CD4-positive, alpha-beta memory T cell (primary cell): ENCODE measurements at places on chromosomes 1 and 21. TPM values are rescaled to one million over a fixed set of nuclear protein-coding genes. Genes with fewer than 3 reads are reported as not detected.
A peak's percentile ranks its signal among the peaks of the same experiment; 100 is the strongest.

- no peaks in the 10 kb centered on the region for H3K36me3 ChIP-seq
- H3K4me3 ChIP-seq: no peak overlapping the region
- no peaks in the 10 kb centered on the region for H3K27me3 ChIP-seq
- no peaks in the 10 kb centered on the region for H3K4me1 ChIP-seq
- no peak overlapping the region for H3K27ac ChIP-seq
- DNase-seq: no peak
Measured at GRCh38 chr1:176765608-176766007, 302.6 kb downstream of the PAPPA2 start.

AMPD1 gene
- not detected for total RNA-seq

DNA sequence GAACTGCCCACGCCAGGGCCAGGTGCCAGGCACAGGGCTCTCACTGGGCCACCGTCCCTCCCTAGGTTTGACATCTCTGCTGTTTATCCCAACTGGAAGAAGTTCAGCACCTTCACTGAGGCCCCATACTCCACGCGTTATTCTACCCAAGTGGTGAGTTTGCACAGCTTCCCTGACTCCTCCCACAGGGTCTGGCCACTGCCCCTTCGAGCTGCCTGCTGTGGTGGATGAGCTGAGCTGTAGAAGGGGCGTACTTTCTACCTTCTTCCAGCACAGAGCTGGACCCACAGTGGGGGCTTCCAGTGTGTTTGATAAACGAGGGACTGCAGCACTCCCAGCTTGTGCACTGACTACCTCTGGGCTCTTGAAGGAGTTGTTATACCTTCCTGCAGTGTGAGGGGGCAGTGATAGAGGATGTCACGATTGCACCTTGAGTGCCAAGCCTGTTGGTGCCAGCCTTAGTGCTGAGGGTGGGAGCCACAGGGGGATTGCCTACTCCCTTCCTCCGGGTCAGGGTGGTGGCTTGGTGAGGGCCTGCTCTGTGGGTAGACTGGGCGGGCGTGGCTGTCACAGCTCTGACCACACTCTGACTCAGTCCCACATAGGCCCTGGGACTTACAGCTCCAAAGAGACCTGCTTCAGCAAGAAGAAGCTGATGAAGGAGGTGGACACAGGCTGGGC, 5.9 kb upstream of the TTC22 start:
- no peak overlapping the region for H3K27ac ChIP-seq
- H3K4me3 ChIP-seq: no peak overlapping the region
- H3K27me3 ChIP-seq: no peaks in the 10 kb centered on the region
- peak; percentile 26 for DNase-seq
- peaks cover 13% of the 10 kb centered on the region for H3K4me1 ChIP-seq
- no peaks in the 10 kb centered on the region for H3K36me3 ChIP-seq

OR2L3 gene
- 0.11 TPM for total RNA-seq

DNA sequence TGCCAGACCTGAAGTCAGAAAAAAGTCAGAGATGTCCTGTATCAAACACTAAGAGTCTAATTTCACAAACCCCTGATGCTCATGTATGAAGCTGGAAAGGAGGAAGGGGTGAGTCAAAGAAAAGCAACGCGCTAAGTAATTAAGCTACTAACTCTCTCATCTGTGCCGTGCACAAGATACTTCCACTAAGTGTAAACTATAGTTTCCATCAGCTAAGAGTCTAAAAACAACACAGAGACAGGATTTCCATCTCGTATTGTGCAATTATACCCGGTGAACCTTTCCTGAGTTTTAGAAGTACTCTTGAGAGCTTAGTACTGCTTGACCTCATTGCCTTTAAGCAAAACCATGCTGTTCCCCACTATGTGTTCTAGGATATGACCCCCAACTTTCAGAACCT, 19.0 kb downstream of the DNALI1 start:
- H3K4me3 ChIP-seq: no peak overlapping the region
- H3K4me1 ChIP-seq: no peaks in the 10 kb centered on the region
- peaks cover 71% of the 10 kb centered on the region for H3K36me3 ChIP-seq
- H3K27me3 ChIP-seq: no peaks in the 10 kb centered on the region
- no peak overlapping the region for H3K27ac ChIP-seq

NEGR1 gene
- not detected for total RNA-seq

ZFP69B gene
- 7.9 TPM for total RNA-seq

OR14K1 gene
- total RNA-seq: not detected
